ENCODE measurements at places on chromosomes 2 and 18. TPM values are rescaled to one million over a fixed set of nuclear protein-coding genes. Genes with fewer than 3 reads are reported as not detected.

MROH2A gene
- polyA plus RNA-seq, result not detected

ERMN gene
- polyA plus RNA-seq, result not detected

CTAGE1 gene
- polyA plus RNA-seq, result not detected

PECR gene
- 4.4 TPM for polyA plus RNA-seq

PDE1A gene
- 4.9 TPM for polyA plus RNA-seq

SP3 gene
- polyA plus RNA-seq, result 11.6 TPM

DNA sequence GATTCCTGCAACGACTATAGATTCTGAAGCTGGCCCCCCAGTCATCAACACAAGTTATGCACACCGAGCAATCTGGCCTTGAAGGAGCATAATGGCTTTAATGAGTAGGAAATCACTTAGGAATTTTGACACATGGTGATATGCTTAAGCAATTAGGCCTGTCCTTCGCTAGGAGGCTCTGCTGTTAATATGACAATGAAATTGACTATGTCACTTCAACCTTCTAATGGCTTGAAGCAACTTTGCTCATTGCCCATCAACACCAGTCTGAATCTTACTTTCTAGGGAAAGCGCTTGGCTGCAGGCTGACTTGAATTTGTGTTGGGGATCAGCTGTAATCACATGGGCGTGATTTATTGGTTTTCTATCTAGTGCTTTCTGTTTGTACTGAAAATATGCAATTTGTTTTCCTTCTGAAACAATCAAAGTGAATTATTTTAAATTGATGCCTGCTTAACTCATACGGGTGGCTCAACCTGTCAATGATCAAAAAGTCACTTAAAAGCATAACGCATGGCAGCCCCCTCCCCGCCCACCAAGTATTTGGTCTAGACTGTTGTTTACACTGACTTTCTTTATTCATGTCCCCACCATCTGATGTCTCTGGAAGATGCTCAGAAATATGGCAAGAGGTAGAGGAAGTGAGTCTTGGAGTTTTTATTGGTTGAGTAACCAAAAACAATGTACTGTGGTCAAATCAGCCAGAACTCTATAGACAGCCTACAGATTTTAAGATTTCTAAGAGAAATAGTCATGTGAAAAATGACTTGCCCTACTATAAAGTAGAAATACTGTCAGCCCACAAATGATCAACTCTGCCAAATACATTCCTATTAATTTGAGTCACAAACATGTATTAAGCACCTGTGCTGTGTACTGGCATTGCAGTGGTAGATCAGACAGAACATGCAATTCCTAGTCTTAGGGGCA lies 344.9 kb downstream of the RBM43 start:
- no peak for DNase-seq

- no peak for DNase-seq
Measured at GRCh38 chr2:111246620-111247061, 125.9 kb downstream of the BCL2L11 start.

GRCh38 chr18:26568926-26569665 lies 20.7 kb upstream of the KCTD1 start:
- no peak for DNase-seq

GRCh38 chr2:133377021-133377481 lies 191.2 kb downstream of the NCKAP5 start:
- no peak for DNase-seq

- DNase-seq, result no peak
Measured at GRCh38 chr18:2853926-2854664, 7.3 kb downstream of the EMILIN2 start.

DNA sequence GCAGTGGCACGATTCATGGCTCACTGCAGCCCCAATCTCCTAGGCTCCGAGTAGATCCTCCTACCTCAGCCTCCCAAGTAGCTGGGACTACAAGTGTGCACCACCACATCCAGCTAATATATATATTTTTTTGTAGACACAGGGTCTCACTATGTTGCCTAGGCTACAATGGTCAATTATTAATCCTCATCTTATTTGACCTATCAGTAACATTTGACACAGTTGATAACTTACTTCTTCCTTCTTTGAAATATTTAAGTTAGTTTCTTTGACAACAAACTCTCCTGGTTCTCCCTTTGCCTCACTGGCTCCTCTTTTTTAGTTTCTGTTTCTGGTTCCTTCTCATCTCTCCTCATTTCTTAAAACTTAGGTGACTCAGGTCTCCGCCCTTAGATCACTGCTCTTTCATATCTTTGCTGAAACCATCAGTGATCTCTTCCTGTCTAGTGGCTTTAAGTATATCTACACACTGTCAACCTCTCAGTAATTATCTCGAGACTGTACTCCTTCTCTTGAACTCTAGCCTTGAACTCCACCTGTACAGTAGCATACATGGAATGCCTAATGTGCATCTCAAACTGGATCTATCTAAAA lies 11.5 kb downstream of the PGAP1 start:
- DNase-seq, result no peak

GRCh38 chr2:183060571-183061231 lies 17.8 kb upstream of the DUSP19 start:
- DNase-seq, result no peak

- peak; percentile 25 for DNase-seq
Measured at GRCh38 chr2:196233021-196233804, 61.8 kb upstream of the STK17B start.

GRCh38 chr2:51263951-51264350 lies 232.0 kb upstream of the NRXN1 start:
- DNase-seq, result no peak

DNA sequence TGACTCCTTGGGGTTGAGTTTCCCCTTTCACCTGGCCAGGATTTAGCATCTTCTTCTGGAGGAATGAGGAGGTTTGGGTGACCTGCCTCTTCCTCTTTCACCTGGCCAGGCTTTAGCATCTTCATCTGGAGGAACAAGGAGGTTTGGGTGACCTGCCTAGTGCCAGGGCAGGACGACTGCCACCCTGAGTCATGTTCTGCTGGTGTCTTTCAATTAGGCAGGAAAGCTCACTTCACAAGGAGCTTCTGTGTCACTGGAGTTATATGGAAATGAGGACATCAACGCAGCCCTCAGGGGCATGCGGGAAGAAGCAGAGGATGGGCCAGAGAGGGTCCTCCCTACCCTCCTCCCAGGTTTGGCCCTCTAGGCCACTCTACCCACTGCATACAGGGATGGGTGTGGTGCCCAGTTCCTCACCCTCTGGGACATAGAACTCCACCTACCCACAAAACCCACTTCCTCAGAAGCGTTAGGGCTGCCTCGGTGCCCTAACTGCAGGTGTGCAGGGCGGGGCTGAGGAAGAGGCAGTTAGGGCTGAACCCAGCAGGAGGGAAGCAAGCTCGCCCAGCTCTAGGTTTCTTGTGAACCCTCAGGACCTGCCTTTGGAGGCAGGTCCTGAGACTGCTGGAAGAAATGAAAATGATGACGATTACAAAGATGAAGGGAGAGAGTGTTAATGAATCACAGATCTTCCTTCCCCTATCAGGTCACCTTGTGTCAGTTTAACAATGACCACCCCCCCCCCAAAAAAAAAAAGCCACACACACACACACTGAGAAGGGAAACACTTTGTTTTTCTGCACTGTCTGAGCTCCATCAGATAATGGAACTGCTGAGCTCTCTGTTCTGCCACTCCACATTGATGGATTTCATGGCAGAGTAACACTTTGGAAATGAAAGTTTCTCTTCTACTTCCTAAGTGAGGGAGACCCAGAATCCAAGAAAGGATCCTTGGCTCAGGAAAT lies 71.0 kb downstream of the ARL4C start:
- peak; percentile 16 for DNase-seq

- no peak for DNase-seq
Measured at GRCh38 chr18:76564117-76564516, 69.1 kb upstream of the ZNF516 start.

GRCh38 chr18:3451183-3451988 lies 1.4 kb downstream of the TGIF1 start:
- peak; percentile 95 for DNase-seq

DNA sequence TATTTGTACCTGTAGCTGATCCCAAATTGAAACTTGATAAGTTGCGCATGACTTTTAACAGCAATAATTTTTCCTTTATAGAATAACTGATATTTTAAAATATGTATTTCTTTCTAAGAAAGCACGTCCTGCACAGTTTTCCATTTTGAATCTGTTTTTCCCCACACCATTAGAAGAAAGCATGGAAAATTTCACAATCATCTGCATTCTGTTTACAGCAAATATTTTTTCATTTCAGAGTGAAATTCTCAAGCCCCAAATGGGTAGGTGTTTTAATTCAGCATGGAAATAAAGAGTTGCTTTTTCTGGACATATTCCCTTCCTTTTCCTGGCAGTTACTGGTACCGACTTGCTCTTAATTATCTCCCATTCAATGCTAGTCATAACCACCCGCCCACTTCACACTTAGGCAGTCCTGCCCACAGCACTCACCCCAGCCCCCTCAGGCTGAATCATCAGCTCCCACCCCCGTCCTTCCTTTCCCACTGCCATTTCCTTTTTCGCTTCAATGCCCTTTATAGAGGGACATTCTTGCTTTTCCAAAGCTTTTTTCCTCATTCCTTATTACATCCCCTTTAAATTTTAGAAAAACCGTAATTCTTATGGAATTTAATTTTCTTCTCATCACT lies 89.2 kb upstream of the GLS start:
- DNase-seq, result peak; percentile 66

DNA sequence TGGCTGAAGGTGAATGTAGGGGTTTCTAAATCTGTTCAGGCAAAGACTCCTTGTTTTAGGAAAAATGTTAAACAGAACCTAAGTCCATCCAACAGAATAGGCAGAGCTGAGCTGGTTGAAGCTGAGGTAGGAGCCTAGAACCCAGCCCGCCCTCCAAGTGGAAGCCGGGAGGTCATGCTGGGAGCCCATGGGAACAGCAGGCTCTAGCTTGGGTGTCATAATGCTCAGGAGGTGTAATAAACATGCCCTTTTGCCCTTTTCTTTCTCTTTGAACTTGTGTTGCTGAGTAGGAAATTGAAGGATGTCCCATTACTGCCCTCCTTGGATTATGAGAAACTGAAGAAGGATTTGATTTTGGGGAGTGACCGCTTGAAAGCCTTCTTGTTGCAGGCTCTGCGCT lies 60.3 kb downstream of the ARMC9 start:
- DNase-seq, result no peak

GRCh38 chr2:186480991-186481390 lies 5.1 kb upstream of the ZC3H15 start:
- no peak for DNase-seq

- peak; percentile 56 for DNase-seq
Measured at GRCh38 chr18:7608781-7609201, 41.7 kb downstream of the PTPRM start.

GRCh38 chr2:237833546-237833945 lies 25.9 kb upstream of the RAMP1 start:
- no peak for DNase-seq

- no peak for DNase-seq
Measured at GRCh38 chr2:54636415-54637139, 86.9 kb upstream of the EML6 start.

GRCh38 chr2:71452565-71452964 lies 796 bp upstream of the DYSF start:
- DNase-seq, result peak; percentile 60

DNA sequence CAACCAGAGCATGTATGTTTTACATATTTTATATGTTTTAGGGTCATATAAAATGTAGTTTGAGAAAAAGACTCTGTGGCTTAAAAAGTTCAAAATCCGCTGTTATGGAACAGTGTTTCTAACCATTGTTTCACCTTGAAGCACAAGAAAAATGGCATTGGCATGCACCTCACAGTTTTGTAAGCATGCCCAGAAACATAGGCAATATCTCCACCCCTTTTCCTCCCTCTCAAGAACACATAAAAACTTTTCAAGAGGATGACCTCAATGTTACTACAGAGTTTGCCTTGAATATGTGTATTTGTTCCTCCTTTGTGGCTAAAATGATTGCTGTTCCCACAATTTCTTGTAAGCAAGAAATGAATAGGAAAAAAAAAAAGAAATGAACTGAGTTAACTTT lies 29.3 kb upstream of the SLC40A1 start:
- no peak for DNase-seq

DNA sequence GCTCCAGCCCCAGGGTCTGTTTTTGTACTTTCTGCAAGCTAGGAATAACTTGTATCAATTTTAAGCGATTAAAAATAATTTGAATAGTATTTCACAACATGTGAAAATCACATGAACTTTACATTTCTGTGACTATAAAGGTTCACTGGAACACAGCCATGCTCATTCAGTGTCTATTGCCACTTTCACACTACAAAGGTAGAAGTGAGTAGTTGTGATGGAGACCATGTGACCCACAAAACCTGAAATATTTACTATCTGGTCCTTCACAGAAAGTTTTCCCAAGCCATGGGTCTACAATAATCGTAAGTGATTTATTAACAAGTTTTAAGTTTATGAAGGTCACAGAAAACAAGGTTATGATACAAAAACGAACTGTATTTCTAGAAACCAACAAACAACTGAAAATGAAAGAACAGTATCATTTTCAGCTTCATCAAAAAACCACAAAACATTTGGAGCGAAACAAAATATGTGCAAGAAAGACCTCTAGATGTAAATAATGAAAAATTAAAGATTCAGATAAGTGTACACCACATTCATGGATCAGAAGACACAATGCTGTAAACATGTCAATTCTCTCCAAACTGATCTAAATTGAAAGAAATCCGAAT lies 68.9 kb upstream of the DNER start:
- DNase-seq, result no peak

DNA sequence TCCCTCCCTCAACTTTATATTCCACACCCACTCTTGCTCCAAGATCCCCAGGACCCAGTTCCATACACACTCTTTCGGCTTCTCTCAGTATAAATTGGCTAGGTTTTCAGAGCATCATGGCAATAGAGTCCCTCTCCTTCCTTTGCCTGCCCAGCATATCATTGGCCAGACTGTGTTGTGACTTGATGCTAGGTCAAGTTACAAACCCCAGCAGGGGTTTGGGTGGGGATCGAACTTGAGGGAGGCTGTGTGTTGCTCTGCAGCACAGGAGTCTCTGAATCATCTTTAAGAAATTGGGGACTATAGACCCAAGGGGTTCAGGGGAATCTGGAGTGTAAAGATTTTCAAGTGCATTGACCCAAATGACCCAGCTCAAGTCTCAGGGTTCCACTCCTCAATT lies 477.5 kb upstream of the MEIS1 start:
- no peak for DNase-seq

- no peak for DNase-seq
Measured at GRCh38 chr2:190366248-190366753, 22.9 kb downstream of the INPP1 start.

DNA sequence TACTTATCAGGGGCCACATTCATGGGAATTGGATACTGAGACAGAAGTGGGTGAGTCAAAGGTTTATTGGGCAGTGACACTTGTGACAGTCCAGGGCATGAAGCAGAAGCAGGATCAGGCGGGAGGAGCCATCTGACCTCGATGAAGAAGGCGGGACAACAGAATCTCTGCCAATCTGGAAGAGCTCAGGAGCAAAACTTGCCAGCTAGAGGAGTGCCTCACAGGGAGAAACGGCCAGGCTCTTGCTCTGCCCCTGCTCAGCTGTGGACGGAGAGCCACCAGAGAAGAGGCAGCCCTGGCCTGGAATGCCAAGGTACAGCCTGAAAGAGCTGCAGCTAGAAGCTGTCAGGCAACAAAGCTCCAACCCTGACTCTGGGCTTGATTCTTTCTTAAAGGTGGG lies 16.9 kb downstream of the DAW1 start:
- DNase-seq, result no peak

- DNase-seq, result no peak
Measured at GRCh38 chr2:184370954-184371353, 227.4 kb upstream of the ZNF804A start.

GRCh38 chr2:186907897-186908296 lies 58.9 kb upstream of the ZSWIM2 start:
- no peak for DNase-seq

Measured in heart right ventricle (tissue), 16 donors.